Karpas-422 (cell line): ENCODE measurements at places on chromosomes 12 and 14.

DNA sequence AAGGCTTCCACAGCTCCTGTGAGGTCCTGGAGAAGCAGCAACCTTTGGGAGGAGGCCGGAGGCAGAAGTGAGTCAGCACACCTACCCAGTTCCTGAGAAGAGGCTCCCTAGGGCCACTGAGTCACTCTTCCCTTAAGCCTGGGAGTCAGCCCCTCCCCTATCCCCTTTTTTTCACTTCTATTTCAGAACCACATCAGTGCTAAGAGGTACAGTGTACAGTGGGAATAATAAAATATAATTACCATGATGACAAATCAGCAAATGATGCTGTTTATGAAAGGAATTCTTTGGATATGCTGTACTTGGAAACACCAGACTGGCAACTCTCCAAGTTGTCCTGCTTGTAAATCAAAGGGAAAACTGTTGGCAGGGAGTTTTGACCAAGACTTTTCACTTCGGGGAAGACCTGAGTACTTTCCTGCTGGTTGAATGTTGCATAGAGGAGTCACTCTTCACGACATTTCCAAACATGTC, 7.8 kb upstream of the TBPL2 start:
- DNase-seq, result no peak

GRCh38 chr14:55102141-55102621, 26.9 kb upstream of the LGALS3 start:
- DNase-seq, result peak; percentile 71

- peak; percentile 66 for DNase-seq
Observed at GRCh38 chr14:55277972-55278740, 6.9 kb downstream of the FBXO34 start.

DNA sequence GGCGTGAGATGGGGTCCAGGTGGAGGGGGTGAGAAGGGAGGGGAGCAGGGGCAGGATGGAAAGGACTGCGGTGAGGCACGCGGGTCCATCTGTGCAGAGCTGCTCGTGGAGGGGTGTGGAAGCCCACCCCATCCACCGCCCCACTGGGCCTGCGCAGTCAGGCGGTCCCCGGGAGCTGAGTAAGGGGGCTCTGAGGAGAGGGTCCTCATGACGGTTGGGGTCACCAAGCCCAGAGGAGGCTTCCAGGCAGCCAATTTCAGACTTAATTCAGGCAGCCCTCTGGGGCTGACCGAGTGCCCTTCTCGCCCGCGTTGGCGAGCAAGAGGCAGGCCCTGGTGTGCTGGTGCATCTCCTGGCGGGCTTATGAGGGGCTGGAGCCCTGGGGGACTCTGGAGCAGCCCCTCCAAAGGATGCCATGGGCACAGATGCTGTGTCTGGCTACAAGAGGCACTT, 115.5 kb downstream of the KIF26A start:
- DNase-seq, result no peak

- DNase-seq, result no peak
Observed at GRCh38 chr12:12392413-12392812, 35.5 kb downstream of the BORCS5 start.

DNA sequence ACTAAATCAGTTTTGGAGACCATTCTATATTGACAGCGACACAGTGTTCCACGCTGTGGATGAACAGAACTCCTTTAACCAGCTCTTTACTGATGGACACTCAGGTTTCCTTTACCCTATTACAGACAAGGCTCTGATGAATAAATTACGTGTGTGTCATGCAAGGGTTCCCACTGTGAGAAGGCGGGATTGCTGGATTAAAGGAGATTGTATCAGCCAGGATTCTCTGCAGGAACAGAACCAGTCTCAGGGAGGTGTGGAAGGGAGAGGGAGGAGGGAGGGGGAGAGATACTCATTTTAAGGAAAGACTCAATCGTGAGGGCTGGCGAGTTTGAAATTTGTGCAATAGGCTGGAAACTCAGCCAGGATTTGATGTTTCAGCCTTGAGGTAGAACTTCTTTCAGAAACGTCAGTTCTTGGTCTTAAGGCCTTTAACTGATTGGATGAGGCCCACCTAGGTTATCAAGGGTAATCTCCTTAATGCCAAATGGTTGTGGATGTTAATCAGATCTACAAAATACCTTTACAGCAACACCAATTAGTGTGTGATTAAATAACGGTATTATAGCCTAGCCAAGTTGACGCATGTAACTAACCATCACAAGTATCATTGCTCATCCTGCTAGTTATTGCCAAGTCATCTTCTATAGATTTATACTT, 104.0 kb downstream of the GCH1 start:
- no peak for DNase-seq

DNA sequence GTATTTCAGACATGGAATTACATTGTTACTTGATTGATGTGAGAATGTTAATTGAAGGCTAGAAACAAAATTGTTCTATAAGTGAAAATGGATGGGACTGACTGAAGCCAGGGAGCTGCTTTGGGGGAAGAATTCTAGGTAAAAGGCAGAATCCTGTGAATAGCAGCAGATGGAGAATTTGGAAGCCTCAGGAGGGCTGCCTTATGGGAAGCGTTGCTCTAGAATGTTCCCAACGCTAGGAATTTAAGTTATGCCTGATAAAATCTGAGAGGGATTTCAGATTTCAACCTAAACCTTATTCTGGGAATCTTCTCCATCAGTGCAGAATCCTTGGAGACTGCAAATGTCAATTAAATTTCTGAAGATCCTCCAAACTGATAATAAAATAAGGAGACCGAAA, 858.2 kb upstream of the FLRT2 start:
- no peak for DNase-seq

GRCh38 chr12:42361909-42362646, 36.1 kb downstream of the PPHLN1 start:
- DNase-seq, result no peak

DNA sequence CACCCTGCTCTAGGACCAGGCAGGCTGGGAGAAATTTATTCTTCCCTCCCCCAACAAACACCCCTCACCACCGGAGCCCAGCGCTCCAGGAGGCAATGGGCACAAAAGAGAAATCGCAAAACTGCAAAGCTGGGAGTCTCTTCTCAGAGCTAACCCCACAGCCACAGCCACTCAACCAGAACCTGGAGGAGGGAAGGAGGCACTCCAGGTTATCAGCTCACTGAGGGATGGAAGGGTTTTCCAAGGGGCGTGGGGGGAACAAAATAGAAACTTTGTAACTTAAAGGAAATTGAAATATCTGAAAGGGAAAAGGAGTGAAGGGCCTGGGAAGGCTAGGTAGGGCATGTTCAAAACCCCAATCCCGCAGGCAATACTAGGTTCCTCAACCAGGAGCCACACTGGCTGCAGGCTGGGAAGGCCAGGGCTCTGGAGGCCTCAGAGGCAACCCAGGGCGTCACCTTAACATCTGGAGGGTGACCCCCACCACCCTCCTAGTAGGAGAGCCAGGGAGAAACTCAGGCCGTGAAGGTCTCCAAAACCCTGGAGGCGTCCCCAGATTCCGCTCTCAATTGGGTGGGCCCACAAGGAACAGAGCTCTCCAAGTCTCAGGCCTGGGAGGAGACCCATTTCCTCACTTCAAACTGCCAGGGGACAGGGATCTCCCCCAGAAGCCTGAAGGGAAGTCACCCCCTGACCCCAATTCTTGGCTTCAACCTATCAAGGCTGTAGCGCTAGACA, 3.2 kb downstream of the KDM2B start:
- DNase-seq, result no peak

DNA sequence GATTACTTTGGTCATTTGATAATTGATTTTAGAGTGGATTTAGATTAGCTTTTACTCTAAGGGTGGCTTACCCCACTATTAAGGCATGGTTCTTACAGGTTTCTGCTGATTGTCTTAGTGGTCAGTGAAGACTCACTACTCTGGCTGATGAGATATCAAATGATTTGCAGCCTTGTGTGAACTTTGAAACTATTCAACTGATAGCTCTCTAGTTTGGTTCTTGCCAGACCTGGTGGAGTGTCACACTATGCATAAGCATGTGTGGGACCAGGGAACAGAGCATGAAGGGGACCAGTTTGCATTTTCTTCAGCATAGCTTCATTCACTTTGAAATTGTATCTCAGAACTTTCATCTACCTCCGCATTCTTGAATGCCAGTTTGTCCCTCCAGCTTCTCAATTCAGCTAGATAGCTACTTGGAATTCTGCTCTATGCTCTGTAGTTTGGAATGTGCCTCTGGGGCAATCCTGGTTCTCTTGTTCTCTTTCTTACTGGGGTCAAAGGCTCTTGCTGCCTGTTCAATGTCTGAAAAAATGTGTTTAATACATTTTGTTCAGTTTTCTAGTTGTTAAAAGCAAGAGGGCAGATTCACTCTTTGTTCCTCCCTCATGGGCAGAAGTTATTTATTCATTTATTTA, 12.7 kb downstream of the SCYL2 start:
- no peak for DNase-seq

DNA sequence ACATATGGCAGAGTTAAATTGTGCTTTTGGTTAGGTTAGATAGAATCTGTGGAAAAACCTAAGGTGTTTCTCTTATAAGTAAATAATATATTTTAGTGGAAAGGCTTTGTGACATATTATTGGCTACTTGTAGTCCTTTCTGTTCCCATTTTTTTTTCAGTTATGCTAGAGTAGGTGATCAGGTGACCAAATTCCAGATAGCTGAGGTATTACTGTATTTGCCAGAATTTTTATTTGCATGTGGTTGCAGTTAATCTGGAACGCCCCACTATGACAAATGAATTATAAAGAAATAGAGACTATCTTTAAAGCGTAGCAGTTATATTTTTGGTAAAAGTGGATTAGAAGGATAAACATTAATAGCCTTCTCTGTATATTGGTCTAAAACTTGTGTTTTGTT, 52.0 kb downstream of the ARHGAP5 start:
- no peak for DNase-seq

DNA sequence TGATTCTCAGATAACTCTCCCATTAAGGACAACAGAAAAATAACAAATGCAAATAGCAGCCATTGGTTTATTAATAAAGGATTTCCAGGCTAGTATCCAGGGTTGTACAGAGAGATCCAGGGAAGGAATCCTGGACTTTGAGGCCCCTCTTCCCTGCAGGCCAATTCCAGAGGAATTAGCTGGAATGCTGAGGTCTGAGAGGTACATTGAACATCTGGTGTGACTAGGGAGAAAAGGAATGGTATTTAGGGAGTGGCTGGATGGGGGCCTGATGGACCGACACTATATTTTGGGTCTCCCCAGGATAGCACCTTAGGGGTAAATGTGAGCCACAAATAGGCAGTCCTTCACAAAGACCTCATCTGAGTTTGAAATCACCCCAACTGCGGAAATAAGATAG, 924.5 kb downstream of the AACS start:
- DNase-seq, result no peak

DNA sequence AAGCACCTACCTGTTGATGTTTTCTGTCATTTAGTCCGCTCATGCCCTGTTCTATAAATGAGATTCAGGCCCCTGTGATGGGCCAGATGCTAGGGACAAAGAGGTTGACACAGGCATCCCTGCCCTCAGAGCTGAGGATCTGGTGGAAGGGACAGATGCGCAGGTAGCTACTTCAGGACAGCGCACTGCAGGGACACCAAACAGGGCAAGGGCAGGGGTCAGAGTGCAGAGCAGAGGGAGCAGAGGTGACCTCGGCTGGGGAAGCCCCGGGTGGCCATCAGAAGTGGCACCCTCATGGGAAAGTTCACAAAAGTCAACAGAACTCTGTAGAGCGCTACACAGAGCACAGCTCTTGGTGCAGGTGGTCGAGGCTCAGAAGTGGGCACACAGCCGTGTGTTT, 5.6 kb upstream of the PNMA1 start:
- no peak for DNase-seq

GRCh38 chr14:23306412-23307145, at the start of gene BCL2L2:
Gene BCL2L2 (plus strand): TSS chr14:23306833. CDS start chr14:23307768, 935 bp downstream.
- DNase-seq, result peak; percentile 95

GRCh38 chr12:1530592-1531152, 63.7 kb downstream of the FBXL14 start:
- no peak for DNase-seq

- DNase-seq, result no peak
Observed at GRCh38 chr14:103001226-103001625, 56.1 kb downstream of the CDC42BPB start.

GRCh38 chr14:39351708-39352107, 80.5 kb downstream of the FBXO33 start:
- no peak for DNase-seq

GRCh38 chr14:65704850-65705249, 292.3 kb downstream of the FUT8 start:
- DNase-seq, result no peak

DNA sequence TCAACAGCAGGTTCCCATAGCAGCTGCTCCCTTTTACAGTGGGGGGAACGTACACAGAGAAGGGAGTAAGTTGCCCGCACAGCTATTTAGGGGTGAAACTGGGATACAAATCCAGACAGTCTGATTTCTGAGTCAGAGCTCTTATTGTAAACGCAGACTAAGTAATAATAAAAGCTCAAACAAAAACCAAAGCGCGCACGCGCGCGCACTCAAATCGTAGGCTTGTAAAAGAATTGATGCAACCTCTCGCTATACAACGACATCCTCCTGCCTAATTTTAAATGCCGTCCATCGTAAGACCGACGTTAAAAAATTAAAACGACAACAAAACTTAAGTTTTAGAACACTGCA, 747 bp upstream of the DACT1 start:
- no peak for DNase-seq

DNA sequence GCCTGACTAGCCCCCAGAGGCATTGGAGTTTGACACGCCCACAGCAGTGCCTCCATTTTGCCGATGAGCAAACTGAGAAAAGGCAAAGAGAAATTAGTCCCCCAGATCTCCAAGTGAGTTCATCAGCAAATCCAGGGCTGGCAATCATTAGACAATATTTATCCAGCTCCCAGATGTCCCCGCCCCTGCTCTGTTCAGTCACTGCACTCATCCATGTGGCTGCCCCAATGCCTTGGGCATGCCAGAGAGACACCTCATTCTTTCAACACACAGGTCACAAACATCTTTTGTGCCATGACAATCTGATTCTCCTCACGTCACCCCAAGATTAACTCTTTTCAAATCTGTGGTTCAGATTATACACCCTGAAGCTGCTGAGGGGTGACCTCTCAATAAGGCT, 43.5 kb downstream of the DPF3 start:
- no peak for DNase-seq

- DNase-seq, result no peak
Observed at GRCh38 chr14:80404413-80404812, 193.1 kb upstream of the DIO2 start.

GRCh38 chr12:116336542-116337065, 59.1 kb upstream of the MED13L start:
- peak; percentile 44 for DNase-seq

DNA sequence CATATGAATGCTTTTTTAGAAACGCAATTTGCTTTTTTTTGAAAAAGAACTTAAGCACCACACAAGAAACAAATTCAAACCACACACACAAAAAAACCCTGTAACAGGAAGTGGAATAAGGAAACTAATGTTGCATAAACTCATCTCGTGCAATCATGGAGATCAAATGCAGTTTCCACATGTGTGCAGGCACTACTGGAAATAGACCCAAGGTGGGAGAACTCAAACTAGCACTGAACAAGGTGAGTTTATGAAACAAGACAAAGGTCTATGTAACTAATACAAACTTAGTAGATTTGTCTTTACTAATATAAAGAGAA, 17.5 kb downstream of the NIN start:
- peak; percentile 87 for DNase-seq

GRCh38 chr12:62846491-62846890, 88.5 kb downstream of the PPM1H start:
- peak; percentile 24 for DNase-seq

GRCh38 chr14:66782853-66783252, 274.9 kb downstream of the GPHN start:
- DNase-seq, result no peak
